ENCODE measurements at places on chromosomes 16 and 17.

DNA sequence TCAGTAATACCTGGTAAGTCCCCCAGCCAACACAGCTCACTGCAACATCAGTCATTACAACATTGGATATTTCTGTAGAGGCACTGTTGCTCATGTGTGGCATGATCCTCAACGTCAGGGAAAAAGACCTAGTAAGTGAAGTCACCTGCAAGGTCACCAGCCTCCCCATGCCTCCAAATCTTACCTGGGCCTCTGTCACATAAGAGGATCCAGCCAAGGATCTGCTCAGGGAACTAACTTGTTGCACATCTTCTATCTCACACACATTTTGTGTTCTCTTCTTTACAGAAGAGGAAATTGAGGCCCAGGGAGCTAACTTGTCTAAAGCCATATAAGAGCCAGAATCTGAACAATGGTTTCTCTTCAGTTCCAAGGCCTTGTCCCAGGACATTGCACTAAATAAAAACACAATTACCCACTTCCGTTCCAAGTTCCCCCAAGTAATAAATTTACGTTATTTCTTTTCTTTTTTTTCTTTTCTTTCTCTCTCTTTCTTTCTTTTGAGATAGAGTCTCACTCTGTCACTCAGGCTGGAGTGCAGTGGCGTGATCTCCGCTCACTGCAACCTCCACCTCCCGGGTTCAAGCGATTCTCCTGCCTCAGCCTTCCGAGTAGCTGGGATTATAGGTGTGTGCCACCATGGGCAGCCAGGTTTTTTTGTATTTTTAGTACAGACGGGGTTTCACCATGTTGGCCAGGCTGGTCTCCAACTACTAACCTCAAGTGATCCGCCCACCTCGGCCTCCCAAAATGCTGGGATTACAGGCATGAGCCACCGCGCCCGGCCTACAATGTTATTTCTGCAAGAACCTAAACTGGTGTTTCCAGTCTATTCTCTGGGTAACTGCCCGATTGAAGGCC is 1.3 kb downstream of the SHMT1 start:
- no peak for DNase-seq

- DNase-seq: no peak
These were observed 20.4 kb downstream of the CDH5 start for GRCh38 chr16:66386629-66387622.

DNA sequence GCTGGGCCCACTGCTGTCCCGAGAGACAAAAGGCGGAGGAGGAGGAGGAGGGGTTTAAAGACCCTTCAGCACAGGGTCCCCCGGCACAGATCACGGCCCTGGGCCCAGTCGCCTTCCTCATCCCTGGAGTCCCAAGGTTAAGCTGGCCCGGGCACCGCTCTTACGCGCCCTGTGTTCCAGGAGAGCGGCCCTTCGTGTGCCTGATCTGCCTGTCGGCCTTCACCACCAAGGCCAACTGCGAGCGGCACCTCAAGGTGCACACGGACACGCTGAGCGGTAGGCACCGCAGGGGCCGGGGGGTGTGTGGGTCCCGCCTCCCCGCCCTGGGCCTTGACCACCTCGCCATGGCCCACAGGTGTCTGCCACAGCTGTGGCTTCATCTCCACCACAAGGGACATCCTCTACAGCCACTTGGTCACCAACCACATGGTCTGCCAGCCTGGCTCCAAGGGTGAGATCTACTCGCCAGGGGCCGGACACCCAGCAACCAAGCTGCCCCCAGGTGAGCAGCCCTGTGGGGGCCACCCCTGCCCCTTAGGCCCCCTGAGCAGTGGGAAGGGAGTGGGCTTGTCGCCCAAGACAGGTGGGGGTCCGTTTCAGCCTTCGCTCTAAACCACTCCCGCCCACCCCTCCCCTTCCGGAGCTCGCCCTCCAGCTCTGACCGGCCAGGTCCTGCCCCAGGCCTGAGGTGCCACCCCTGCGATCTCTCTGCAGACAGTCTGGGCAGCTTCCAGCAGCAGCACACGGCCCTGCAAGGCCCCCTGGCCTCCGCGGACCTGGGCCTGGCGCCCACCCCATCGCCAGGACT is 37.6 kb upstream of the ZC3H18 start:
- DNase-seq: no peak

- no peak for DNase-seq
These were observed 32.5 kb downstream of the EPN2 start for GRCh38 chr17:19269641-19270040.

All from NCI-H1436 treated with DMSO at 0.1 percent for 48 hours (cell line).